ENCODE measurements at places on chromosomes 4 and X.

- no peak for DNase-seq
These were observed 54.4 kb upstream of the FTHL17 start for GRCh38 chrX:31126205-31126604.

GRCh38 chrX:120269373-120270035, 18.9 kb downstream of the ZBTB33 start:
- DNase-seq = no peak

GRCh38 chr4:177434667-177435066, 7.6 kb downstream of the AGA start:
- no peak for DNase-seq

DNA sequence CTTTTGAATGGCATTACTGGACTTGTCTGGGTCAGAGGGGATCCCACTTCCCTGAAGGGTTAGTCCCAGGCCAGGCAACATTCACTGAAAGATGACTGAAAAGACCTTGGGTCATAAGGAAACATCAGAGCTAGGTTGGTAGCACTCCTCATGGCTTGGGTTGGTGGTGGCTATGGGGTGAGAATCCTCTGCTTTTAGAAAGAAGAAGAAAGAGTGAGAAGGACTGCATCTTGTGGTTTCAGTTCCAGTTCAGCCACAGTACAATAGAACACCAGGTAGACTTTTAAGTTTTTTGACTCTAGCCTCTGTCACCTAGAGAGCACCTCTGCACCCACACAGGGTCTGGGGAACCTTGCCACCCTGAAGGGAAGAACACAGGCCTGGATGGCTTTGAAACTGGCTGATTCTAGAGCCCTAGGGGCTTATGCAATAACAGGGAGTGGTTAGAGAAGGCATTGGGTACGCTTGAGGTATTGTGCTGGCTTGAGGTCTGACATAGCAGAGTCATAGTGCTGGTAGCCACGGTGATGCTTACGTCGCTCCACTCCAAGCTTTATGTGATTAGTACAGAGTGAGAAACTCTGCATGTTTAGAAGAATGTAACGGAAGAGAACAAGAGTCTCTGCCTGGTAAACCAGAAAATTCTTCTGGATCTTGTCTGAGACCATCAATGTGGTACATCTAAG, 36.5 kb downstream of the PRR32 start:
- no peak for DNase-seq

- no peak for DNase-seq
These were observed 409.8 kb downstream of the KCTD8 start for GRCh38 chr4:44038811-44039210.

DNA sequence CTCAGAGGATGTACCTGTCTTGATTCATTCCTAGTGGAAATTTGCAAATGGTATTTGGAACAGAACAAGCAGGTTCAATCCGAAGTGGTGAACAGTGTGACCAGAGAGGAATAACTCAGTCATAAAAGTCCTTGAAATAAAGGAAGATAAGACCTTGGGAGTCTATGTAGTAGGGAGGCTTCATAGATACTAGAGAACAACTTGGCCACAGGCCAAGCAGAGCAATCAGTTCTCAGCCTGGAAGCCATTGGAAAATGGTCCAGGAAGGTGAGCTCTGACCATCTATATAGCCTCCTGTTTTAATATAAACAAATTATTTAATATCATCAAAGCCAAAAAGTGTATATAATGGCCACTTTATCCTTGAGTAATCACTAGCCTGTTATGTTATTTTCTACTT, 11.3 kb downstream of the TXK start:
- no peak for DNase-seq

DNA sequence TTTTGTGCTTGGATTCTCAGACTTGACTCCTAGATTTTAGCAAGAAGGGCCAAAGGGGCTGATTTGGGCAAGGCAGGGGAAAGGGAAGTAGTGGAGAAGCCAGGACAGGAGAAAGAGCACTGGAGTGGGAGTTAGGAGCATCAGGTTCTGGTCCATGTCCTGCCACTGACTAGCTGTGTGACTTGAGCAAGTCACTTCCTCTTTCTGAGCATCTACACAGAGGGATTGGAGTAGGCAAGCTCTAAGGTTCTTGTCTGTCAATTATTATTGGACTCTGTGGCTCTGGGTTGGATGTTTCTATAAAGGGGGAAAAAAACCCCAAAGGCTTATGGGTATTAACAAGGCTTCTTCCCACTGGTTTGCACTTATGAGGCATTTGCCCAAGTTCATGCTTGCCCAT, 24.4 kb downstream of the PLAC1 start:
- DNase-seq = no peak

GRCh38 chrX:24241822-24242648, 71.8 kb downstream of the SUPT20HL2 start:
- DNase-seq = no peak

GRCh38 chr4:175447016-175447415, 365.0 kb downstream of the GPM6A start:
- no peak for DNase-seq

DNA sequence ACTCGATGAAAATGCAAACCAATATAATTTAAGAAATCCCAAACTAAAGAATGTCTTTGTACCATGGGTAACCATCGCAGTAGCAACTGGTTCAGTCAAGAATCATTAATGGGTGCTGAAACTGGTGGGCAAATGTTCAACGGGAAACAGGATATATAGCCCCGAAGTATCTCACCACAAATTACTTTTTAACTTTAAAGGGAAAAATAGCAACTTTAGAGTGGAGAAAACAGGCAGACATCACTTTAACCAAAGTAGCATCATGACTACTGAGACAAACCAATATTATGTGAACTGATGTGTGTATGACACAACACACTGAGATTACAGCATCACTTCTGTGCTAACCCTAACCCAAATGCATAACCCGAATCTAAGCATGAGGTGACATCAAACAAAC, 33.8 kb upstream of the SLAIN2 start:
- no peak for DNase-seq

GRCh38 chrX:103754401-103754800, 22.2 kb upstream of the PLP1 start:
- DNase-seq = no peak

DNA sequence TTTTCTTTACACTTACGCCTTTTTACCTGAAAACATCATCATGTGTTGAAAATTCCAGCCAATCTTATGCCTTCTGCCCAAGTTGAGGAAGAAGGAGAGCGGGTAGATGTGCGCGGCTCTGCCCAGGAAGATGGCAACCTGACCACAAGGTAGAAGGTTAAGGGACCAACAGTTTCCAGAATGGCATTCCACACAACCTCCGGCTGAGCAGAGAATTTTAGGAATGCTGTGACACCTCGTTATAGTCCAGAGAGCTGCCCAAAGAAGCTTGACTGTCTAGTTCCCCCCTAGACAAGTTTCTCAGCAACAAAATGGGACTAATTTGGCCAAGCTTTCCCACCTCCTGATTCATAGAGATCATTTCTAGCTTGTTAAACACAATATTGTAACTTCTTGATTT, 75.1 kb downstream of the CHST7 start:
- no peak for DNase-seq

DNA sequence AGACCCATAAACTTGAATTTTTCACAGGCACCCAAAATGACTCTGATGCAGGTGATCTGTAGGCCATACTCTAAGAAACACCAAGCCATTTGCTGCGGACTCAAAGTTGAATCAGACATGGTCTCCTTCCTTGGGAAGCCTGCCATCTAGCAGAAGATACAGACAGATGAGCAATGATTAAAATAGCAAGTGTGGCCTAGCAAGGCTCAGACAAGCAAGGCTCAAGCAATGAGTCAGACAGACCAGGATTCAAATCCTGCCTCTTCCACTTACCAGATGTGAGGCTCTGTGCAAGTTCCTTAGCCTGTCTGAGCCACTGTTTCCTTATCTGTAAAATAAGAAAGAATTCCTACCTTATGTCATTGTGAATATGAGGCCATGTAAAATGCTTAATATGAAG, 2.3 kb downstream of the CCDC149 start:
- no peak for DNase-seq

- no peak for DNase-seq
These were observed 47.0 kb downstream of the TEX13B start for GRCh38 chrX:107935200-107935599.

DNA sequence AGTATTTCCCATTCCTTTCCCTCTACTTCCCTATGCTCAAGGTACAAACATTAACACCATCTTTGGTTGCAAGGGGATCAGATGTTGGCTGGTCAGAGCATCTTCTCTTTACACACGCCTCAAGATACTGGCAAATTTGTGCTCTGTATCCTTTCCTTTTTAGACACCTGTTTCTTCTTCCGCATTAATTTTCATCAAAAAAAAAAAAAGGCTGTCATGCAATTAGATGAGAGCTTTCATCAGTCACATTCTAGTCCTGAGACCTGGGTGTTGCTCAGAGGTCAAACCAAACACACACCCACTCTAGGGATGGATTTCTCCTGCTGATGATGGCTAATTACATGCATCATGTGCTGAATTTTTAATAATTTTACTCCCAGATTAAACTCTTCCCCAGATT, 2.0 kb downstream of the RELL1 start:
- DNase-seq = no peak

DNA sequence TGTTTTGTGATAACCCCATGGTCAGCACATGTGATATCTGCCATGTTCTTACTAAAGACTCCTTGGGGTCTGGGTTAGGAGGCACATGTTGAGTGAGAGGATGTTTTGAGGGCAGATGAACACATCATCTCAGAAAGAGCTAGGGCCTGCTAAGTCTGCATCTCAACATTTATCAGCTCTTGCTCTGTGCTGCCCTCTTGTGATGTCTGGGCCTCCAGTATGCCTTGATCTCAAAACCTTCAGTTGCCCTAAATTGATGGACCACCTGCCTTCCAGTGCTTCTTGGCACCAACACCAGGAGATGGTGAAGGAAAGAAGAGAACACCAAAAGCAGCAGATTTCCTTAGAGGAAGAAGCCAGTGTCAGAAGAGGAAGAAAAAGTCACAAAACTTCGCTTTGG, 22.5 kb downstream of the MID1 start:
- DNase-seq = no peak

DNA sequence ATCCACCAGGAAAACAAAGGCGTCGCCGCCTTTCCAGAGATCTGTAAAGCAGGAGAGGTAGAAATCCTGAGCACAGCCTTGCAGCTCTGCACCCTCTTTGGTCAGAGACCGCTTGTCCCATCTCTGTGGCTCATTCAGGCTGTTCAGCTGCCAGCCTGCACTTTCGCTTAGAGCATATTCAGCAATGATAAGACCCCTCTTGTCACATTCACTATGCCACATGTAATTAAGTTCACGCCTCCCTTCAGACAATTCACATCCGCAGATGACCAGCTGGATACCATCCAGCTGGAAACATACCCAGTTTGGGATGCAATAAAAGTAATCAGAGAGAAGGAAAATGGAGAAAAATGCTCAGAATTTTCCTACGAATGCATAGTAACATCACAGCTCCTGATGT, 335.4 kb downstream of the UNC5C start:
- no peak for DNase-seq

DNA sequence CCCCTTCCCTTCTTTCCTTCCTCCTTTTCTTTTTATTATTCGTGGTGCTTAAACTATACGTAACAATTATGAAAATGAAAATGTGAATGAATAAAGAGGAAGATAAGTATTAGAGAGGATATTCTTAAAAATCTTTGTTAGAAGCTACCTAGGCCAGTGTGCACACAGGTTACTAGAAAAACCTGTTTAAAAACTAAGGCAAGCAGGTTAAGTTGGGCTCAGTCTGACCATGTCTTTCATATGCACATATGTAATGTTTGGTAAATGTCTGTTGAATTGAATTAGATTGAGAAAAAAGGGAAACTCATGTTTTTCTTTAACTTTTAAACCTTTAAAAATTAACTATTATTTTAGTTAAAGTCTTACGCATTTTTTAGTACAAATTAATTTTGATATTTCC, 7.8 kb downstream of the SHROOM3 start:
- DNase-seq = no peak

DNA sequence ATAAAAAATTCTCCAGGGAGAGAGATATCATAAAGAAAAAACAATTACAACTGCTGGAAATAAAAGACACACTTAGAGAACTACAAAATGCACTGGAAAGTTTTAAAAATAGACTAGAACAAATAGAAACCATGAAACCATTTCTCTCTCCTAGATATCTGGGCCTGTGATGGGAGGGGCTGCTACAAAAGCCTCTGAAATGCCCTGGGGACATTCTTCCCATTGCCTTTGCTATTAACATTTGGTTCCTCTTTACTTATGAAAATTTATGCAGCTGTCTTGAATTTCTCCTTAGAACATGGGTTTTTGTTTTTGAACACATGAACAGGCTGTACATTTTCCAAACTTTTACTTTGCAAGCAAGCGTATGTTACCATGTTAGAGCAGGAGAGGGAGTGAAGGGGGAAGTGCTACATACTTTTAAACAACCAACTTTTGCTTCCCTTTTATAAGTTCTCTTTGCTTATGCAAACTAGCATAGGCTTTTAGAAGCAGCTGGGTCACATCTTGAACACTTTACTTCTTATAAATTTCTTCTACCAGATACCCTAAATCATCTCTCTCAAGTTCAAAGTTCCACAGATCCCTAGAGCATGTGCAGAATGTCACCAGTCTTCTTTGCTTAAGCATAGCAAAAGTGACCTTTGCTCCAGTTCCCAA, 47.9 kb upstream of the PACRGL start:
- DNase-seq = no peak

- no peak for DNase-seq
These were observed 609.8 kb downstream of the ZNF674 start for GRCh38 chrX:45935408-45935807.

GRCh38 chrX:97524340-97524739, 640.6 kb downstream of the RPA4 start:
- no peak for DNase-seq

DNA sequence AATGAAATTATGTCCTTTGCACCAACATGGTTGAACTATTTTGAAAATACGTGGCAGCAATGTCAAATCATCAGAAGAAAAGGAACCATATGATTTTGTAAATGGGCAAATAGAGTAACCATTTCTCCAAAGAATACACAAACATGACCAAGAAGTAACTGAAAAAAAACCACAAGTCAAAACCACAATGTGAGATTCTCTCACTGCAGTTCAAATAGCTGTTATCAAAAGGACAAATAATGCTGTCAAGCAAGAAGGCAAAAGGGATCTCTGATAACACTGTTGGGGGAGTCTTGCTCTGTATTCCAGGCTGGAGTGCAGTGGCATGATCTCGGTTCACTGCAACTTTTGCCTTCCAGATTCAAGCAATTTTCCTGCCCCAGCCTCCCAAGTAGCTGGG, 280.8 kb upstream of the ZCCHC13 start:
- DNase-seq = no peak

- DNase-seq = no peak
These were observed 53.1 kb upstream of the SPRY1 start for GRCh38 chr4:123343400-123344041.

- no peak for DNase-seq
These were observed 1.6 kb downstream of the GRIA2 start for GRCh38 chr4:157221895-157222770.

- no peak for DNase-seq
These were observed 875.4 kb upstream of the PRKX start for GRCh38 chrX:4588893-4589292.

DNA sequence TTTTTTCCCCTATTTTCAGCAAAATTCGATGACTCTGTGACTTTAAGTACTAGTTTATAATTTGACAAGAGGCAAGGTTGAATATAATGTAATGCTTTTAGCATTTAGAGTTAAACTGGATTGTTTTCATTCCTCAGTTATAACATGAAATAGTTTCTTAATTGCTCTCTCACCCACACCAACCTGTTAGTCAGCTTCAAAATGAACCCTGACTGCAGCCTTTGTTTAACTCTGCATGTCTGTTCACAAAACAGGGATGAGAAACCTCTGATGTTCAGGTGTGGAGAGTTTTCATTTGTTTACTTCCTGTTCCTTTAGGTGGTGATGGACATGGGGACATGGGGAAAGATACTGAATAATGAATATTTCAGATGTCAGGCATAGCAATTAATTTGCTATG, 49.9 kb upstream of the MND1 start:
- DNase-seq = no peak

- no peak for DNase-seq
These were observed 172.8 kb downstream of the FBXW7 start for GRCh38 chr4:152363086-152363485.
